GM23248 (cell line): ENCODE measurements at places on chromosomes 3 and 15. TPM values are rescaled to one million over a fixed set of nuclear protein-coding genes. Genes with fewer than 3 reads are reported as not detected.

GRCh38 chr3:194379231-194379630, 9.7 kb upstream of the LRRC15 start:
- DNase-seq, result no peak
- no peak overlapping the region for H3K4me3 ChIP-seq
- no peaks in the 10 kb centered on the region; the same call in 1 of the 2 replicates for H3K27me3 ChIP-seq
- H3K4me1 ChIP-seq, result no peaks in the 10 kb centered on the region; the same call in 1 of the 2 replicates
- no peak overlapping the region for H3K27ac ChIP-seq

GRCh38 chr3:57557085-57557537, 1.0 kb downstream of the PDE12 start:
- H3K27me3 ChIP-seq, result no peaks in the 10 kb centered on the region
- DNase-seq, result peak; percentile 79
- peaks cover 36% of the 10 kb centered on the region for H3K4me1 ChIP-seq
- H3K27ac ChIP-seq, result peak overlapping the region; percentile 87
- H3K4me3 ChIP-seq, result peak overlapping the region; percentile 99

DNA sequence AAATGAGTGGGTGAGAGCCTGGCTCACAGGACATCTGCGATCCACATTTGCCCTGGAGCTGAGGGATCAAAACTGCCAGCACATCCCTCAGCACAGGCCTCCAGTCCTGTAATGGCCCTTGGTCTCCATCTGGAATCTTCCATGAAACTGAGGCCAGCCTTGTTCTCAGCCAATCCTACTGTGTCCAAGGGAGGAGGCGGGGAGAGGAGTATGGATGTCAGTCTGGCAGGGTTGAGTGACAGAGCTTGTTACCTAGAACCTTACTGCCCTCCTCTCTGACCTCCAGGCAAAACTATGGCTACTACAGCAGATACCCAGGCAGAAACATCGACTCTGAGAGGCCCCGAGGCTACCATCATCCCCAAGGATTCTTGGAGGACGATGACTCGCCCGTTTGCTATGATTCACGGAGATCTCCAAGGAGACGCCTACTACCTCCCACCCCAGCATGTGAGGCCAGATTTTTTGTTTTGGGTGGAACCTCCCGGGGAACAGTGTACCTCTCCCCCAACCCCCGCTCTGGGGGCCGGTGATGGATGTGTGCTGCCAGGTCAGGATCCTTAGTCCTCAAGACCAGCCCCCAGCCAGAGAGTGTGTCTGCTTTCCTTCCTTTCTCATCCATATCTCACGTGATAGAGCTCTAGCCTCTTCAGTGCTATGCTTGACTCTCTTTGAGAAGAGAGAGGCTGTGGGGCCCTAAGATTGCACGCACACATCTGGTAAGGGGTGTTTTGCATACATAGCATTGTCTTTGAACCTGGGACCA, 41.3 kb downstream of the CHDH start:
- peaks cover 29% of the 10 kb centered on the region for H3K4me1 ChIP-seq
- no peaks in the 10 kb centered on the region for H3K27me3 ChIP-seq
- DNase-seq, result peak; percentile 96
- no peak overlapping the region for H3K4me3 ChIP-seq

DNA sequence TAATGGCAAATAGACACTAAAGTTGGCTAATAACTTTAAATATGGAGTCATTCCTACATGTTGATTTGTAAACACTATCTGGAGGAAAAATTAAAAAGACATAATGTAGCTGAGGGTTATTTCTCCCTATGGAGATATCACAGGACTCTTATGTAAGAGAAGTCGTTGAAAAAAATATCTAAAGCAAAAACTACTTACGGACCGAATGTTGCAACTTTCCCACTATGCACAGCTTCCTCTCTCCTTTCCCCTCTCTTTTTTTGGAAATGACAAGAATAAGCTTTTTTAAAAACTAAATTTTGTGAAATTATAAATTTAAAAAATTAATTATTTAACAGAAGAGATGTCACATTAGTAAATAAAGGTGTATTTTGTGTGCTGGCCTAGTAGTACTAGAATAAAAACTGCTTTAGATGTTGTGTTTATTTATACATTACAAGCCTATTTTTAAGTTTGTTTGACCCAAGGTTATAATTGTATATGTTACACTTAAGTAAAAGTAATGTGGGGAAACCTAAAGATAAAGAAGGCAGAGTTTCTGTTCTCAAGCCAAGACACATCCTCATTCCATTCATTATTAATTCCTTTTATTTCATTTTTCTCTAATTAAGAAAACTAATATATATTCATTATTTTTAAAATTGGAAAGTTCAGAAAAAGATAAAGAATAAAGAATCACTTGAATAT, 20.7 kb upstream of the PPARG start:
- H3K27ac ChIP-seq, result no peak overlapping the region
- H3K27me3 ChIP-seq, result no peaks in the 10 kb centered on the region
- H3K4me1 ChIP-seq, result no peaks in the 10 kb centered on the region

- no peak overlapping the region for H3K27ac ChIP-seq
- no peaks in the 10 kb centered on the region for H3K27me3 ChIP-seq
- peaks cover 22% of the 10 kb centered on the region for H3K4me1 ChIP-seq
- peaks cover 88% of the 10 kb centered on the region for H3K36me3 ChIP-seq
- DNase-seq, result no peak
- H3K4me3 ChIP-seq, result no peak overlapping the region
These were observed 6.2 kb downstream of the TMEM39A start for GRCh38 chr3:119457246-119457645.

- H3K36me3 ChIP-seq, result no peaks in the 10 kb centered on the region
- H3K27me3 ChIP-seq, result no peaks in the 10 kb centered on the region
- H3K27ac ChIP-seq, result no peak overlapping the region
- no peak for DNase-seq
- H3K4me3 ChIP-seq, result no peak overlapping the region
These were observed 755.1 kb downstream of the ROBO2 start for GRCh38 chr3:77795013-77795412.

GRCh38 chr3:131957511-131957910, 77.3 kb downstream of the CPNE4 start:
- no peak overlapping the region for H3K27ac ChIP-seq
- H3K27me3 ChIP-seq, result no peaks in the 10 kb centered on the region
- peak; percentile 42 for DNase-seq
- H3K4me3 ChIP-seq, result no peak overlapping the region

- no peaks in the 10 kb centered on the region for H3K27me3 ChIP-seq
- peaks cover 18% of the 10 kb centered on the region for H3K4me1 ChIP-seq
- no peak overlapping the region for H3K27ac ChIP-seq
- no peaks in the 10 kb centered on the region for H3K36me3 ChIP-seq
- no peak overlapping the region for H3K4me3 ChIP-seq
- DNase-seq, result no peak
These were observed 16.2 kb upstream of the DENND6A start for GRCh38 chr3:57709031-57709430.

GRCh38 chr15:90774731-90775514, 57.8 kb downstream of the BLM start:
- no peaks in the 10 kb centered on the region for H3K27me3 ChIP-seq
- no peaks in the 10 kb centered on the region for H3K36me3 ChIP-seq
- no peak overlapping the region for H3K4me3 ChIP-seq

The LDHAL6B gene
- not detected in 2 replicates for total RNA-seq

The COPB2 gene
- total RNA-seq, result 181 and 197 TPM in 2 replicates

The CSPG4 gene
- 25.8 and 27.6 TPM in 2 replicates for total RNA-seq

DNA sequence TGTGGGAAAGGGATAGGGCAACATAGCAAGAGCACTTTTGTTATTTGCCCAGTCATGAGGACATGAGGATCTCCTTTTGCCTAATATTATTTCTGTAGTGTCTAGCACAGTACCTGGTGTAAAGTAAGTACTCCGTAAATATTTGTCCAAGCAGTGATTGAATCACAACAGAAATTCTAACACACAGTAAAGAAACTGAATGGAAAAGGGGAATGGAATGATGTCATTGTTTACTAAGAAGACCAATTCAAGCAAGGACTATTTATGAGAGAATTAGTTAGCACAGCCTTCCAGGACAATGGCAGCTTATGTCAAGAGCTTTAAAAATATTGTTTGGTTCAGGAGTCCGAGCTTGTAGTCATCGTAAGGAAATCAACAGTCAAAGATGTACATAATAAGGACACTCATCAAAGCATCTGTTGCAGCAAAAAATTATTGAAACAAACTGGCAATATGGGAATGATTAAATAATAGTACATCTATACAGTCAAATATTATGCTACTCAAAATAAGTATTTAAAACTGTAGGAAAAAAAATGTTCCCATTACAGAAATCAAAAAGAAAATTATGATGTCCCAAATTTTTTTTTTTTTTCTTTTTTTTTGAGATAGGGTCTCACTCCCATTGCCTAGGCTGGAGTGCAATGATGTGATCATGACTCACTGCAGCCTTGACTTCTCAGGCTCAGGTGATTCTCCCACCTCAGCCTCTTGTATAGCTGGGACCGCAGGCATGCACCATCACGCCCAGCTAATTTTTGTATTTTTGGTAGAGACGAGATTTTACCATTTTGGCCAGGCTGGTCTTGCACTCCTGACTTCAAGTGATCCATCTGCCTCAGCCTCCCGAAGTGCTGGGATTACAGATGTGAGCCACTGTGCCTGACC, 17.9 kb downstream of the CAPN7 start:
- H3K27me3 ChIP-seq, result no peaks in the 10 kb centered on the region
- no peaks in the 10 kb centered on the region for H3K4me1 ChIP-seq
- H3K4me3 ChIP-seq, result no peak overlapping the region
- DNase-seq, result no peak

The ST8SIA2 gene
- not detected in 2 replicates for total RNA-seq

DNA sequence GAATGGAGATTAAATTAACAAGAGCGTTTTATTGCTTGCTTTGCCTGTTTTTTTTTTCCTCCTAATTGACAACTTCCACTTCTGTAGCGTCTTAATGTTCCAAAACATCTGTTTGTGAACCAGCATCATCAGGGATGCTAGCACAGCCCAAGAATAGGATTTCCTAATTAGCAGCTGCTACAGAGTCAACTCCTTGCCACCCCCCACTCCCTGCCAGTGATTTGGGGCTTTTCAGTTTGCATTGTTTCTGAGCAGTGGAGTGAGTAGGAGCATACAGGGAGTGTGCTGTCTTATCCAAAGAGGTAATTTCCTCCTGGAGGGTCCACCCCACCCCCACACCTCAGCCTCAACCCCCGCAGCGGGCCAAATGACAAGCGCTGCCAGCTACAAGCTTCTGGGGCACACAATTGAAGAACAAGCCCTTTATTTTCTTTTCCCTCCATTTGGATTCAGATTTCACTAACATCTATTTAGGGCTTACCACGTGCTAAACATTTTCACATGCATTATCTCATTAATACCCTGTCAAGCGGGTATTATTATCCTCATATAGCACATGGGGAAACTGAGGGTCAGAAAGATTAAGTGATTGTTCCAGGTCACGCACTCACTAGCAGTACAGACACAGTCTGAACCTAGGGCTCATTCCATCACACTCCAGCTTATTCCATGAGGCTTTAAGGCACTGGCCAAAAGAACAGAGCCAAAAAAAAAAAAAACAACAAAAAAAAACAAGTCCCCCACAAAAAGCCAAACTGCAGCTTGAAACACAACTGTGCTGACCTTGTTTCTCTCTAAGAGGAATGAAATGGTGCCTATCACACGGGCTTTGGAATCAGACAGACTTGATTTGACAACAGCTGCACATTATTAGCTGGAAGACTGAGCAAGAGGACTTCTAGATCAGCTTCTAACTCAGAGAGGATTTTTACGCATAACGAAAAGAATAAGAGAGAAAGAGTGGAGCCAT, 16.4 kb downstream of the HEG1 start:
- peak overlapping the region; percentile 21 for H3K4me3 ChIP-seq
- H3K27me3 ChIP-seq, result no peaks in the 10 kb centered on the region
- H3K4me1 ChIP-seq, result peaks cover 74% of the 10 kb centered on the region
- DNase-seq, result no peak

- H3K27ac ChIP-seq, result no peak overlapping the region
- no peak overlapping the region for H3K4me3 ChIP-seq
- H3K36me3 ChIP-seq, result no peaks in the 10 kb centered on the region
- no peak for DNase-seq
- H3K4me1 ChIP-seq, result peaks cover 8% of the 10 kb centered on the region; the same call in 1 of the 2 replicates
These were observed 97.2 kb upstream of the CCNL1 start for GRCh38 chr3:157257101-157257500.

DNA sequence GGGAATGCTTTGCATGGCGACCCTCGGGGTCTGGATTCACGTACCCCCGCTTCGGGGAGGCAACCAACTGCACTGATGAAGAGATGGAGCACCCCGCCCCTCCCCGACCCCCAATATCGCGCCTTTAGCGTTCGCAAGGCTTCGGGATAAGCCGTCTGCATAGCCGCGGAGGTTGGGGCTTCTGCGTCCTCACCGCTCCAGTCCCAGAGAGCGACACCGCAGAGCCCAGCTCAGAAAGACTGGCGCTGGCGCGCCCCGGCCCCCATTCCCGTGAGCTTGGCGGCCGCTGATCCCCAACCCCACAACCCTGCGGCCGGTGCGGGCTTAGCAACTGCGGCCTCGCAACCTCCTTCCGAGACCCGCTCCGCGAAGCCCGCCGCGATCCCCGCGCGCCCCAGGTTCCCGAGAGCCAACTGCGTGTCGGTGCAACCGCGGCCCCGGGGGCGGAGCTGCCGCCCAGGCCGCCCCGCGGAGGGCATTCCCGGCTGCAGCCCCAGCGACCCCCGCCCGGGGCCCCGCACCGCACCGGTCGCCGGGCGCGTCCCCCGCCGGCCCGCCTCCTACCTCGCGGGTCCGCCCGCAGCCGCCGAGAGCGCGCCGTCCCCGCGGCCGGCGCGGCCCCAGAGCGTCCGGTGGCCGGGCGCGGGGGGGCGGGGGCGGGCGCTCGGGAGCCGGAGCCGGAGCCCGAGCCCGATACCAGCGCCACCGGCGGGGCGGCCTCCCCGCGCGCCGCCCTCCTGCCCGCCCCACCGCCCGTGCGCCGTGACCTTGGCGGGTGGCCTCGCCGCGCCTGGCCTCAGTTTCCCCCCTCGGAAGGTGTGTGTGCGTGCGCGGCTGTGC, 79.5 kb downstream of the IQSEC1 start:
- H3K4me3 ChIP-seq, result peak overlapping the region; percentile 78
- H3K27me3 ChIP-seq, result no peaks in the 10 kb centered on the region
- H3K4me1 ChIP-seq, result peaks cover 13% of the 10 kb centered on the region
- H3K27ac ChIP-seq, result no peak overlapping the region
- no peaks in the 10 kb centered on the region for H3K36me3 ChIP-seq
- DNase-seq, result peak; percentile 50

DNA sequence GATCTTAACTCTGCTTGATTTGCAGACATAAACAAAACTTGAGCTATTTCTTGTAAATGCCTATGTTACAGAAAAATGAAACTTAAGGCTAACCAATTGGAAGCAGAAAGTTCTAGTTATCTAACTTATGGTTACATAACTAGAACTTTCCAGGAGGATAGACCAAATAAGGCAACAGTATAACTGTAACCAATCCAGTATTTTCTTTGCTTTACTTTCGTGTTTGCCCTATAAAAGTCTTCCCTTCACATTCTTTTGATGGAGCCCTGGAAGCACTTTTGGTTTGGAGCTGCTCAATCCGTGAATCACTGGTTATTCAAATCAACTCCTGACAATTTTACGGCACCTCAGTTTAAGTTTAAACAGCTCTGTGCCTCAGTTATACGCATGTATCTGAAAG, 164.6 kb downstream of the SUCLG2 start:
- H3K27ac ChIP-seq, result no peak overlapping the region
- peaks cover 8% of the 10 kb centered on the region; the same call in 1 of the 2 replicates for H3K4me1 ChIP-seq
- H3K36me3 ChIP-seq, result peaks cover 5% of the 10 kb centered on the region
- DNase-seq, result peak; percentile 18
